ENCODE measurements at places on chromosomes 3 and 15. TPM values are rescaled to one million over a fixed set of nuclear protein-coding genes. Genes with fewer than 3 reads are reported as not detected.

GRCh38 chr3:178680489-178680888, 144.3 kb downstream of the KCNMB2 start:
- no peaks in the 10 kb centered on the region for H3K4me1 ChIP-seq
- H3K27me3 ChIP-seq, result no peaks in the 10 kb centered on the region
- H3K27ac ChIP-seq, result no peak overlapping the region
- no peak overlapping the region for H3K4me3 ChIP-seq
- DNase-seq, result no peak

DNA sequence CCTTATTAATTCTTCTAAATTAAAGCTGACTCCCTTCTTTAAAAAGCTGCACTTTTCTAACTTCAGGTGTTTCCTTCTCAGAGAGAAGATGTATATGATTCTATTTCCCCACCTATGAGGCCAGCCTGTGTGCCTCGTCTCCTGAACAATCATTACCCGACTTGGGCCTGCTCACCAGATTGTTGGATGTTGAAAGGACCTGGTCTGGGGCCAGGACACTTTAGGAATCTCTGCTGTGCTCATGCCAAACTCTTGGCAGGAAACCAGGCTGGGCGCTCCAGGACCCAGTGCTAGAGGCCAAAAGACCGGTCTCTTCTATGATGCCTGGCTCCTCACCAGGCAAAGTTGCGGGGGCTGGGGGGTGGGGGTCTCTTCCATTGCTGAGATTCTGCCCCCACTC, 16.9 kb upstream of the LRRC31 start:
- H3K36me3 ChIP-seq, result no peaks in the 10 kb centered on the region
- no peaks in the 10 kb centered on the region for H3K4me1 ChIP-seq
- no peak for DNase-seq
- H3K4me3 ChIP-seq, result no peak overlapping the region
- H3K27me3 ChIP-seq, result no peaks in the 10 kb centered on the region

DNA sequence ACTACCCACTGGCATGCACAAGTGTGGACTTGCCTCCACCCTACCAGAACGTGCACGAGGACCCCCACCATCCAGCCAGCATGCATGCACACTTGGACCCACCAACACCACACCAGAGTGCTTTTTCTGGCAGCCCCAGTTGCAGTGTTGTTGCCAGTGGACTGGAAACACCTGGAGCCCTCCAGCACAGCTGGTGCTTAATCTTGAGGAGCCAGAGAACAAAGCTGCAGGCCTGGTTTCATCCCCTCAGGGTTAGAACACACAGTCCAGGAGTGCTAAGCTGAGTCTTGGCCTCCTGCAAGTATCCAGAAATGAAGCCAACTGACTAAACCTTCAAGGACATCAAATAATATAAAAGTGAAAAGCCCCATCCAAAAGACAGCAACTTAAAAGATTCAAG, 888.0 kb downstream of the NTRK3 start:
- H3K4me3 ChIP-seq, result no peak overlapping the region
- H3K27ac ChIP-seq, result no peak overlapping the region
- H3K27me3 ChIP-seq, result no peaks in the 10 kb centered on the region

DNA sequence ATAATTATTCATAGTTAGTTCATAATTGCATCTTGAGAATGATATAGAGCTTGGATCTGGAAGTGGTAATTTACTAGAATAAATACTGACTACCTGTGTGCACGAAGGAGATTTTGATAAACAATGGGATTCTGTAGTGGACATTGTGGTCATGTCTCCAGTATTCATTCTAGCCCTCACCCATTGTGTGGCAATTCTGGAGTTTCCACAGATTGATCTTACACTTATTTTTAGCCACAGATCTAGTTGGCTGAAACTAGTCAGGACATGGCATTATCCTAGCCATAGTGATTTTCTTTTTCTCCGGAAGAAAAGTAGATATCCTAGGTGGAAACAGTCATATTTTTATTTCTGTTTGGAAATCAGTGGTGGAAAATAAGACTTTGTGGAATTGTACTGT, 833.1 kb downstream of the NAALADL2 start:
- no peaks in the 10 kb centered on the region for H3K27me3 ChIP-seq
- H3K4me1 ChIP-seq, result no peaks in the 10 kb centered on the region
- DNase-seq, result no peak
- no peak overlapping the region for H3K27ac ChIP-seq
- H3K36me3 ChIP-seq, result no peaks in the 10 kb centered on the region

DNA sequence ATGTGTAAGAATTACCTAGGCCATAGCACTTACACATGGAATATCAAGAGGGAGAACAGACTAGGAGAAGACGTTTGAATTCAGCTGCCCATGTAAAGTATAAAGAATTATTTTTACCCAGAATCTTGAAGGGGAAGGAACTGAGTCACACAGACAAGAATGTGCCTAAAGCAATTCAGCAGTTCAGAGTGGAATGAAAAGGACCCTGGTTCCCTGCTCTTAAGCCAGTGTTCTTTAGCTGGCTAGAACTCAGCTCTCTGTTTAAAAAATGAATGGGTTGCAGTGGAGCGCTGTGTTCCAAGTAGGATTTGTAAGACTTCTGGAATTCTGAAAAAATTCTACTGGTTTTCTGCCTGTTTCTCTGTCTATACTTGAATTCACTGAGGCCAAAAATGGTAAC, 440.2 kb downstream of the LPP start:
- DNase-seq, result no peak
- no peak overlapping the region for H3K27ac ChIP-seq
- H3K4me3 ChIP-seq, result no peak overlapping the region
- no peaks in the 10 kb centered on the region for H3K27me3 ChIP-seq
- no peaks in the 10 kb centered on the region for H3K4me1 ChIP-seq

GRCh38 chr15:90035840-90036230, 34.7 kb downstream of the ZNF710 start:
- peaks cover 8% of the 10 kb centered on the region for H3K36me3 ChIP-seq
- H3K27me3 ChIP-seq, result no peaks in the 10 kb centered on the region
- H3K4me1 ChIP-seq, result peaks cover 82% of the 10 kb centered on the region
- DNase-seq, result no peak
- H3K4me3 ChIP-seq, result no peak overlapping the region
- H3K27ac ChIP-seq, result peak overlapping the region; percentile 84

GRCh38 chr3:101144105-101144504, 150.9 kb upstream of the ABI3BP start:
- no peak for DNase-seq
- peaks cover 9% of the 10 kb centered on the region for H3K27me3 ChIP-seq
- H3K27ac ChIP-seq, result no peak overlapping the region
- H3K4me1 ChIP-seq, result no peaks in the 10 kb centered on the region

- H3K36me3 ChIP-seq, result no peaks in the 10 kb centered on the region
- H3K27ac ChIP-seq, result no peak within 1 kb of the TSS
- peaks cover 9% of the 10 kb centered on the region for H3K4me1 ChIP-seq
Measured at GRCh38 chr3:195583831-195584542, at the start of gene APOD. APOD (minus strand) TSS chr3:195583940; CDS start chr3:195579461, 4,479 bp downstream.

GRCh38 chr3:89565098-89565497, 457.7 kb downstream of the EPHA3 start:
- no peak overlapping the region for H3K27ac ChIP-seq
- no peaks in the 10 kb centered on the region for H3K36me3 ChIP-seq
- no peak overlapping the region for H3K4me3 ChIP-seq
- no peaks in the 10 kb centered on the region for H3K4me1 ChIP-seq
- H3K27me3 ChIP-seq, result no peaks in the 10 kb centered on the region

- H3K27me3 ChIP-seq, result peaks cover 34% of the 10 kb centered on the region
- peaks cover 5% of the 10 kb centered on the region for H3K36me3 ChIP-seq
- no peak for DNase-seq
Measured at GRCh38 chr15:66982250-66982649, 83.2 kb upstream of the SMAD3 start.

Gene PYDC2
- not detected for total RNA-seq

Gene CAMP
- total RNA-seq, result not detected
